ENCODE measurements at places on chromosomes 5 and 9. TPM values are rescaled to one million over a fixed set of nuclear protein-coding genes. Genes with fewer than 3 reads are reported as not detected.

- no peak for DNase-seq
These were observed 63.0 kb downstream of the SECISBP2 start for GRCh38 chr9:89381308-89381609.

GRCh38 chr5:149795360-149795759, 65.2 kb downstream of the PPARGC1B start:
- no peak for DNase-seq

- DNase-seq = no peak
These were observed 54.0 kb downstream of the C5orf15 start for GRCh38 chr5:133914434-133914833.

DNA sequence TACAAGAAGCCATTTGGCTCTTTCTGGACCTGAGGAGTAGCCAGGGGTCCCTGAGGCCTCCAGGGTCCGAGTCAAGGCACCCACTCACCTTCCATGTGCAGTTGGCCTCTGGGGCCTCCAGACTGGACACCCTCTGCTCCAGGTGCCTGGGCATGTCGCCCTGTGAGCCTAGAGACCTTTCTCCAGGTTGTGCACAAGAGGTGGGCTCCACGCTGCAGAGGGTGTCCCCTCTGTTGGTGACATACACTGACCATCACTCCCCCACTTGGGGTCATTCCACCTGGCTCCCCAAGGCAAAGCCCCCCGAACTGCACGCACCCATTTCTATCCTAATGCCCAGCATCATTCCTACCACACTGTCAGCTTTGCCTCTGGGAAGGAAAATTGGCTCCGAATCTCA, 48.8 kb downstream of the RASGEF1C start:
- DNase-seq = no peak

DNA sequence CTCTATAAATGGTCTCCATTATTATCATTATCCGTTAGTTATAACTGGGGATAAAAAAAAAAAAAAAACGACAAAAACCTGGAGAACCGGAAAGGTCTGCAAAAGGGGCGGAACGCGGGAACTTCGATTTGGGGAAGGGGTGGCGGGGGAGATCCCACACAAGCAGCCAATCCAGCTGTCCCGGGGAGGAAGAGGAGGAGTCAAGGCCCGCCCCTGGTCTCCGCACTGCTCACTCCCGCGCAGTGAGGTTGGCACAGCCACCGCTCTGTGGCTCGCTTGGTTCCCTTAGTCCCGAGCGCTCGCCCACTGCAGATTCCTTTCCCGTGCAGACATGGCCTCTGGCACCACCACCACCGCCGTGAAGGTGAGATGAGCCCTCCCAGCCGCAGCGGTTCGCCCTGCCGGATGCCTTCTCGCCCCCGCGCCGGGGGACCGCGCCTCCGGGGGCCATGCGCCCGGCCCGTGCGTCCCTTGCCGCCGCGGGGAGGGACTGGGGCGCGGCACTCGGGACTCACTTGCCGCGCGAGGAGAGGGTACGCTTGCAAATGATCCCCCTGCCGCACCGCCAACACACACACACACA, at the start of gene MTAP:
Gene MTAP (plus strand): TSS at position 219 of the 583 bp plus-strand sequence. CDS start 113 bp downstream, at position 332.
- peak; percentile 95 for DNase-seq

DNA sequence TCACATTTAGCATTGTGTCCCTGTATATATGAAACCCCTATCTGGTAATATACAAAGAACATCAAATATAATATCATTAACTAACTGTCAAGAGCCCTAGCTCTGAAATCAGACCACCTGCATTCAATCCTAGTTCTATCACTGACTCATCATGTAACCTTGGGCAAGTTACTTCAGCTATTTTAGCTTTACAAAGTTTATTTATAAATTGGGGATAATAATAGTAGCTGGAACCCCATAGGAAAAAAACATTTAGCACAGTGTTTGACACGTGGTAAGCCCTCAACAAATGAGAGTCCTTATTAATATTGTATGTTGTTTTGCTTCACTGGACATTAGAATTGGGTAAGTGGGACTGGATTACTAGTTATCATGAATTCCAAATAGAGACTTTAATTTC, 157.5 kb downstream of the EBF1 start:
- no peak for DNase-seq

GRCh38 chr5:170353961-170354360, 35.2 kb downstream of the KCNMB1 start:
- no peak for DNase-seq

GRCh38 chr9:86304236-86304730, 21.9 kb upstream of the ISCA1 start:
- no peak for DNase-seq

GRCh38 chr5:57324181-57324580, 150.3 kb downstream of the GPBP1 start:
- DNase-seq = no peak

DNA sequence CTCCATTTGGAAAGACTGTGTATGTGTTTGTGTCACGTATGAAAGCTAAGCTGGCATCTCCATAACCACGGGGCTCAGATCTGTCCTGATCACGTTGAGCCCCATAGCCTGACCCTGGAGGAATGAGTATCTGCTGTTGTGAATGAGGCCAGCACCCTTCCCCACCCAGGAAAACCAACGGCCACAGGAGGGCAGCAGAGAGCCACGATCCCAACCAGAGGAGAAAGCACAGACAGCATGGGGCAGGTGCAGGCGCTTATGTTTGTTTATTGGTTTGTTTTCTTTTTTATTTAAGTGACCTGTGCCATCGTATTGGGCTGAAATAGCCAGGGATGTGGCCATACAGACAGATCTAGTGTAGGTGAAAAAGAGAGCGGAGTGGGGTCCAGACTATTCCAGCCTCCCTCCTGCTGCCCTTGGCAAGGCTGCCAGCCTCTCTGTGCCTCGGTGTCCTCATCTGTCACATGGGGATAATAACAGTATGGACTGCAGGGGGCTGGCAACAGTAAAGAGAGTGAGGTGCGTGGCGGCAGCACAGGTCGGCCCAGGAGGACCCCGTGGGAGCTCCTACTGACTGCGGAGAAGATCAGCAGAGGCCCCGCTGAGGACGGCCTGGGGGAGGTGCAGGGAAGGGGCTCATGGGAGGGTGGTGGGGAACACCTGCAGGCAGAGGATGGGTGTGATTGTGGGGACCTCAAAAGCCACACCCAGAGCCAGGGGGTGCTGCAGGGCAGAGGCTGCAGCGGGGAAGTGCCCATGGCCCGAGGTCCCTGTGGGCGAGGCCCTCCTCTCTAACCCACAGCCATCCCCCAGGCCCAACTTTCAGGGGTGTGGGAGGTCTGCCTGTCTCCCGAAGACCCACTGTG, 12.1 kb downstream of the OR2V2 start:
- DNase-seq = peak; percentile 73

DNA sequence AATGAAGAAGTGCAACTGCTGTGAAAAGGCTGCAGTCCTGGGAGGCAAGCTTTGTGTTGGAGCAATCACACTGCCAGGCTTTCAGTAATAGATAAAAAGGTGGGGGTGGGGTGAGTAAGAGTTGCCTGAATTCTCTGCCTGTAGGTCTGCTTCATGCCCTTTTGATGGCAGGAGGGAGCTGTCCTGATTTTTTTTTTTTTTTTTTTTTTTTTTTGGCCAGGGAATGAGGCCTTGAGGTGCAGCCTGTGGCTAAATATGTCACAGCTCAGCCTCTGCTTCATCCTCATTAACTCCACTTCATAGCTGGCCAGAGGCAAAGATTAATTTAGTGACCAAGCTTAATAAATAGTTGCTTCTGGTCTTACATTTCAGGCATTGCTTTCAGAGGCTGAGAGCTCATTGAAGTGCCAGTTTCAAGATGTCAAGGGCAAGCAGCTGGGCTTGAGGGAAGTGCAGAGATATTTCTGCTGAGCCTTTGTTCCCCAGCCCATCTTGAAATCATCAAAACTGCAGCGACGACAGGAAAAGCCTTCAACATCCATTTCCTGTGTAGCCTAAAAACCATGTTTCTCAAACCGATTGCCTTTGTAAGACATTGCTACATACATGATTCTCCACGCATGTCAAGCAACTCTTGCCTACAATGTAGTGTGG, 134.7 kb downstream of the MACIR start:
- DNase-seq = no peak

DNA sequence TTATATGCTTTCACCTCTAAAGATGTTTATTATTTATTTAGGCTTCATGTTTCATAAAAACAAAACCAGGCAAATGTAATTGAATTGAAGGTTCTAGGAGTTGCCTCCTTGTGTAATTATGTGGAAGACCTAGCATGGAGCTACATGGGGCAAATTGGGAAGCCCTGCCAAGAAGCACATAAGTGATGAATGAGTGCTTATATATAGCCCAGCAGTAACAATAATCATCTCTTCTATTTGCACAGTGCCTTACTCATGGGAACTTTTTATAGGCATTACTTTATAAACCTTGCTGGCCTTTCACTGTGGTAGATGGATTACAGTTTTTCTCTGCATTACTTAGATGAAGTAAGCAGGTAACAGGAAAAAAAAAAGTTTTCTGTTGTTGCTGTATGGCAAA, 40.0 kb upstream of the GRAMD2B start:
- DNase-seq = no peak

DNA sequence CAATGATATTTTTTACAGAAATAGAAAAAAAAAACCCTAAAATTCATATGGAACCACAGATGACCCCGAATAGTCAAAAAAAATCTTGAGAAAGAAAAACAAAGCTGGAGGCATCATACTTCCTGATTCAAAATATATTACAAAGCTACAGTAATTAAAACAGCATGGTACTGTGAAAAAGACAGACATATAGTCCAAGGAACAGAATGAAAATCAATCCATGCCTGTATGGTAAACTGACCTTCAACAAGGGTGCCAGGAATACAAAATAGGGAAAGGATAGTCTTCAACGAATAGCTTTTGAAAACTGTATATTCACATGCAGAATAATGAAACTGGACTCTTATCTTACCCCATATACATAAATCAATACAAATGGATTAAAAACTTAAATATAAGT, 307.5 kb downstream of the MCTP1 start:
- no peak for DNase-seq

GRCh38 chr9:13274886-13275641, 4.4 kb downstream of the MPDZ start:
- no peak for DNase-seq

- DNase-seq = no peak
These were observed 199.1 kb upstream of the ZNF618 start for GRCh38 chr9:113677057-113677456.

- DNase-seq = no peak
These were observed 180.2 kb downstream of the HSPA4 start for GRCh38 chr5:133232011-133232410.

GRCh38 chr5:31553863-31554262, 21.8 kb downstream of the C5orf22 start:
- DNase-seq = no peak

DNA sequence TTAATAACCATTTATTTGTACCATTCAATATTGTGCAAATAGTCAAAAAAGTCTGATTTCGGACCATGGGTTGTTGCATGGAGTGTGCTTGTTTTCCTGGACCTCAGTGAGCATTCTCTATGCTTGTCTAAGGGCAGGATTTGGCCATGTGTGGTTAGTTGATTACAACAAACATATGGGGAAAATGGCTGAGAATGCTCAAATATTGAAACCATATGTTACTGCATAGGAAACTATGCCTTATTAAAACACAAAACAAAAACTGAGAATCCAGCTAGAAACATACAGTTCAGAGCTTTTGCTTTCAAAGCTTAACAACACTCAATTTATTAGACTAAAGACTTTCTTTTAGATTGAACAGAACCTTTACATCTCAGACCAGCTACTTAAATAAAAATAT, 928.3 kb downstream of the NR2F1-AS1 start:
- DNase-seq = no peak

DNA sequence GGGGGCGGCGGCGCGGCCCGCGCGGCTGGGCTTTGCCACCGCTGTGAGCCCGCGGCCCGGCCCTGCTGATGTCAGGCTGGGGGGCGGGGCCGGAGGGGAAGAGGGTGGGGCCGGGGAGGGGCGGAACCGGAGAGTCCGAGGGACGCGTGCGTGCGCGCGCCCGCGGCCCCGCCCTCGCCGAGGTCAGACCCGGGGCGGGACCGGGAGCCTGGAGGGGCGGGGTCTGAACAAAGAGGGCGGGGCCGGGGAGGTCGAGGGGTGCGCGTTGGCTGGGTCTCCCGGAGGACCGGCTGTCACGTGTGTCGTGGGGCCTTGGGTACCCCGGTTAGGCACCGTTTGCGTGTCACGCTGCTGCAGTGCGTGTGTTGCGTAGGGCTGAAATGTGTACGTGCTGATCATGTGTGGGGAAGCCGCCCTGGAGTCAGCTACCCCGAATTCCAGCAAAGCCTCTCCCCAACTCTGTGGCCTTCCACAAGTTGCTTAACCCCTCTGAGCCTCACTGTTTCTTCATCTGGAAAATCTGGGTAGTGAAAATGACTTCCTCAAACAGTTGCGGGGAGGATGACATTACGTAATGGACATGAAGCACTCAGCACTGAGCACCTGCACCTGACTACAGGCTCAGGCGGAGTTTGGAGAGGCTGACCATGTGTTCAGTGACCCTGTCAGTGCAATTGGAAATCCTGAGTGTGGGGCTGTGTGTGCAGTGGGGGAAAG, at the start of gene RALGDS:
Gene RALGDS (minus strand): TSS at position 43 of the 717 bp plus-strand sequence. CDS start 86 bp downstream, outside the sequence.
- DNase-seq = peak; percentile 75

DNA sequence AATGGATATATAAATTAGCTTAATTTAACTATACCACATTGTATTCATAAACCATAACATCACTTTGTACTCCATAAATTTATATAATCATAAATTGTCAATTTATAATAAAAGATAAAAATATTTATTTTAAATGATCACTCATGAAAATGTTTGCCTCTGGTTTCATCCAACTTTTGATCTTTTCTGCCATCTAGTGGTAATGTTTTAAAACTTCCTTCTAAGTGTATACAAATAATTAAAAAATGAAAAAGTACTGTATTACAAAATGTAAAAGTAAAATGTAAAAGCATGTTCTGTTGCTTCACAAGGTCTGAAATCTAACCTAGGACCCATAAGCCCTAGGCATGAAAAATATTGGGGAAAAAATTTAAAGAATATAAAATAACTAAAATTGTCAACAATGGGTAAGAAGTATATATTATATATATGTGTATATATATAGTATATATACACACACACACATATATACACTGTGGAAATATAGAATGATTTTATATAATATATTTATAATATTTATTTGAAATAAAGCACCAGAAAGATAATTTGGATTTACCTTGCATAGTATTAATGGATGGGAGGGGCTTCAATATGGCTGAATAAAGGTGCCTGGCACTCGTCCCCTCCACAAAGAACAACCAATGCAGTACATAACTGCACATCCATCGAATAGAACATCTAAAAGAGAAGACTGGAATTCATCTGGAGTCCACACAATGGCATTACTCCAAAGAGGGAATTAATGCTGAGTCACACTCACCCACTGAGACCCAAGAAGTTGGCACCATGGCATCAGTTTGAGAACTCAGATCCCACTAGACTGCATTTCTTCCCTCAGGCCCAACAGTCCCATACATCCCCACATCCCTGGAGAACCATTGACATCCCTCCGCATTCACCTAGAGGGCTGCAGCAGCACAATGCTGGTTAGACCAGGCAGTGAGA, 32.5 kb downstream of the ANXA1 start:
- DNase-seq = peak; percentile 46

GRCh38 chr5:39341896-39342295, 22.4 kb downstream of the C9 start:
- DNase-seq = no peak

- no peak for DNase-seq
These were observed 97.1 kb downstream of the ADAMTS12 start for GRCh38 chr5:33794550-33795181.

Gene ACOT12
- polyA plus RNA-seq = 1.2 TPM

Gene RAD50
- polyA plus RNA-seq = 57.1 TPM

Gene ZNF354C
- polyA plus RNA-seq = 18.4 TPM

Gene PDCD1LG2
- polyA plus RNA-seq = 0.13 TPM

Gene GABBR2
- 6.3 TPM for polyA plus RNA-seq

Gene CDH9
- 21.8 TPM for polyA plus RNA-seq

Gene IL5
- polyA plus RNA-seq = 0.53 TPM

Gene PFN3
- polyA plus RNA-seq = 2.0 TPM

Gene LRRC19
- 19.4 TPM for polyA plus RNA-seq

Gene ZNF300
- 53.0 TPM for polyA plus RNA-seq

Gene SNX18
- polyA plus RNA-seq = 28.6 TPM

All from left kidney (tissue), 8 donors.